ENCODE measurements at places on chromosomes 5 and 9.

GRCh38 chr5:31847354-31847753, 208.4 kb downstream of the PDZD2 start:
- no peak for DNase-seq

GRCh38 chr9:126490871-126491567, 122.7 kb upstream of the LMX1B start:
- DNase-seq = peak; percentile 77

- no peak for DNase-seq
Observed at GRCh38 chr5:166722939-166723338, 1568.5 kb upstream of the WWC1 start.

DNA sequence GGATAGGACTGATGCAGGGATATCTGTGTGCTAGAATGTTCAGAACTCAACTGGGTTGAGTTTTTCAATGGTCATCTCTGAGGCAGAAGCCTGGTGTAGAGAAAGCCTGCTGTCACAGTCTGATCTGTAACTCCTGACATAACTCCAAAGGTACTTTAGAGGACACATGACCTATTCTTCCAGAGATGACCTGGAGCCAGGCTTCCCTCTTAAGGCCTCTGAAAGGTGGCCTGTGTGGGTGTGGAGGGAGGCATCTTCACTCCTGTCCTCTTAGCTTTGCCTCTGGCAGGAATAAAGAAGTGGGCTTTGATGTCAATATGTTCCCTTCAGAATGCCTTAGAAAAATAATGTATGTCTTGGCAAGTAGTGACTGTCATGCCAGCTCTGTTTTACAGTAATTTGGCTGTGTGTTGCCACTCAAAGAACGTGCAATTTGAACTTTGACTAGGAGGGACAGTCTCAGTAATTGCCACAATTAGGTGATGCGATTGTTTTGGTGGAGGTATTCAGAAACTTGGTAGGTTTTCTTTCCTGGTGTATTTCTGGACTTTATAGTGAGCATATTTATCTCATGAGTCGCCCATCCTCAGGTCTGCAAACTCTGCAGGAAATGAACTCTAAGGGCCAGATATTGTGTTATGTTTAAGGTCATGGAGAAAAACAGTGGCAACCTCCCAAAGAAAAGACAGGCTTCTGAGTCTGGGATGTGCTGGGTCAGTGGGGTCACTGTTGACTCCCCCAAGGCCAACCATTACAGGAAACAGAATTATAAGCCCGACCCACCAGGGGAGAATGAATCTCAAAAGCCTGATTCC, 3.2 kb upstream of the C5orf63 start:
- no peak for DNase-seq

Measured in CD4-positive, alpha-beta T cell treated with Interleukin-15 for 4 hours (primary cell).